ENCODE measurements at places on chromosomes 5 and 9.

DNA sequence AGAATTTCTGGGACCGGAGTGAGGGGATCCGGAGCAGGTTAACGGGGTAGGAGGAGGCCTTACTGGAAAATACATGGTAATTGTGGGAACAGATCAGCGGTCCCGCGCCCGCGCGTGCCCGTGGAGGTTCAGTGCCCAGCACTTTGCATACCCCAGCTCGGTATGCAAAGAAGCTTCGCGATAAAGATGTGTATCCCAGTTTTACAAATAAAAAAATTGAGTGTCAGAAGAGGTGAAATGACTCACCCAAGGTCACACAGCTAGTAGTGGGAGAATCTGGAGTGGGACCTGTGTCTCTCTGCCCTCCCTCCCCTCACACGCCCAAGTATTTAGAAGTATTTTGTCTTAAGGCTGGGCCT lies 967 bp downstream of the NEURL1B start:
- DNase-seq: peak; percentile 9

- DNase-seq: no peak
Observed at GRCh38 chr5:121033334-121033733, 569.2 kb downstream of the PRR16 start.

- no peak for DNase-seq
Observed at GRCh38 chr5:88396751-88397281, 128.2 kb upstream of the TMEM161B start.

- DNase-seq: no peak
Observed at GRCh38 chr9:122519376-122519775, 435 bp downstream of the OR1J4 start.

- no peak for DNase-seq
Observed at GRCh38 chr9:27722866-27723265, 149.6 kb upstream of the C9orf72 start.

GRCh38 chr5:133155326-133155969 lies 103.6 kb downstream of the HSPA4 start:
- DNase-seq: no peak

GRCh38 chr5:122420091-122420490 lies 108.1 kb downstream of the SNCAIP start:
- DNase-seq: no peak

DNA sequence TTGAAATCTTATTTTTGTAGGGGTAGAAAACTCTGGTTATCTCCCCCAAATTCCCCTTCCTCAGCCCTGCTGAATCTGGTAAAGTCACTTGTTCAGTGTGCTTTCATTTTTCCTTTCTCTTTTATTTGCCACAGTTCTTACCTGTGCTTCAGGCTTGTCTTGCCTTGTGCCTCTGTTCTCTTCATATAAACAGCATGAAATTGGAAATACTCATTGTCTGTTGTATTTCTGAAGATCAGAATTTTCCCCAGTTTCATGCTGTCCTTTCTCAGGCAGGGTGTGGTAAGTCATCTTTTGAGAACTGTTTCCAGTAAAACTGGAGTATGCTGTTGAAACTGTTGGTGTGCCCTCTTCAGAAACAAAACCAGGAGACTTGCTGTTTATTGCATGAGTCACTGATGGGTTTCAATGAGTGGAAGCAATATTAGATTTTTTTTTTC lies 7.0 kb downstream of the PAM start:
- peak; percentile 44 for DNase-seq

DNA sequence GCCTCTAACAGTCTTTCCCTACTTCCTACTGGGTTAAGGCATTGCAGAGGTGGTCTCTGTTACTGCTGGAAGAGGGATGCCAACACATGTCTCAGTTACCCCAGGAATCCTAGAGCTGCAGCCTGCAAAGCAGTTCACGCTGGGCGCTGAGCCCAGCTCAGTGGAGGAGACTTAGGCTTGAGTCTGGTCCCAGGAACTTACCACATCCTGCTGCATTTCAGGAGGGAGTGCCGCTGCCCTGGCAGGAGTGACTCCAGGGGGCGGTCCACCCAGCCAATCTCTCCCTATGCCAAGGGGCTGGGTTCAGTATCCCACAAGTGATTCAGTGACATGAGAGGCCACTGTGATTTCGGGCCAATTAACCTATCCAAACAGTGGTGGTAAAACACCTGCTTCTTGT lies 7.6 kb downstream of the TTC16 start:
- DNase-seq: peak; percentile 58

- no peak for DNase-seq
Observed at GRCh38 chr5:83378624-83379289, 92.8 kb upstream of the VCAN start.
